Osteocyte (in vitro differentiated cells): ENCODE measurements at places on chromosomes 16 and 17. TPM values are rescaled to one million over a fixed set of nuclear protein-coding genes. Genes with fewer than 3 reads are reported as not detected.

- no peak for DNase-seq
These were observed 3.7 kb upstream of the CYBA start for GRCh38 chr16:88654363-88655052.

DNA sequence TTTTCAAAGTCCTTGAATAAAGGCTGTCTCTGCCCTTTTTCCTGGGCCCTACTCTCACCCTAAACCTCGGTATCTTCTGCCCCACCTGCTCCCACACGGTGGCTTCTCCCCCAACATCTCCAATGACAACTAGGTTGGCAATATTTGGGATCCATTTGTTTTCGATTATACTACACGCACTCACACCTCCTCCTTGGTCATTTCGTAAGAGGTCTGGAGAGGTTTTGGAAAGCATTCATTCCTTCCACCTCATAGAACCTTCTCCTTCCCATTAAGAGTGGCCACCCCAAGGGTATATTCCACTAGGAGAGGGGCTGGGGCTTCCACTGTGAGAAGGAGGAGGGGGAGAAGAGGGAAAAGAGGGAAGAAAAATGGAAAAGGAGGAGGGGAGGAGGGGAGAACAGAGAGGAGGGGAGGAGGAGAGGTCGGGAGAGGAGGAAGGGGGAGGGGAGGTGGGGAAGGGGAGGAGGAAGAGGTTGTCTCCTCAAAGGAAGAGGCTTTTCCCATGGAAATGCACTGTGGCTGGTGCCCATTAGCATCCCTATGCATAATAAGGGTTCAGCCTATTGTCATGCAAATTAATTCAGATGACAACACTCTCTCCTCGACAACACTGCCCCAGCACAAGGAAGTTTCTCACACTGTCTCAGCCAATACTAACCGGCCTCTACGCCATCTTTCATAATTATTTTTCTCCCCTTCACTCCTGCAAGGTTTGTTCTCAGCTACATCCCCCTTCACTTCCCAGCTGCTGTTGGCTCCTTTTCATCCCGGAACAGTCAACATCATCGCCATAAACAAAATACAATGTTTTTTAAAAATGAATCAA is 30.0 kb downstream of the SOX9 start:
- DNase-seq: no peak

CES4A gene
- 3.3 and 3.8 TPM in 2 replicates for total RNA-seq

DNA sequence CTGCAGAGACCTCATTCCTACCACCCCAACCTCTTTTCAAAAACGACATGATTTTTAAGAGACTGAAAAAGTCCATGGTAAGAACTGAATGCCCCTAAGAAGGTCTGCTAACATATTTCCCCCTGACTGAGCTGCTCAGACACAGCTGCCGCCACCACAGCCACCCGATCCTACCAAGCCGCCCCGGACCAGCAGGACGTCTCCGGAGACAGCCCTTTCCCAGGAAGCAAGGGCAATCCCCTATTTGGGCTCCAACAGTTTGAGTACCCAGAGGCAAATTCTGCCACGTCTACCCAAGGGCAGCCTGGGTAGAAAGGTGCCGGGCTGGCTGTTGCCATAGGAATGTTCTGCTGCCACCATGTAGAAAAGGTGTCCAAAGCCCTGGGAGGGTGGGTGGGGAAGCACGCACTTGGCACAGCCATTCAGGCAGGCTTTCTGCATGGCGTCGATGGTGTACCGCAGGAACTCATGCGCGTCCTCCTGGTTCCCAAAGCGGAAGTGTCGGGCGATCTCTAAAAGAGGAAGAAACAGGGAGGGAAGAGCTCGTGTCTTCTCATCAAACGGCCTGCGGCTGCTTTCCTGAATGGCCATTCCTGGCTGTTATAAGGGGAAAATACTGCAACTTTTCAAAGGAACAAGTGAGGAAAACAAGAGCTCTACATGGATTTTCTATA is 13.6 kb downstream of the USP36 start:
- no peak for DNase-seq

DNA sequence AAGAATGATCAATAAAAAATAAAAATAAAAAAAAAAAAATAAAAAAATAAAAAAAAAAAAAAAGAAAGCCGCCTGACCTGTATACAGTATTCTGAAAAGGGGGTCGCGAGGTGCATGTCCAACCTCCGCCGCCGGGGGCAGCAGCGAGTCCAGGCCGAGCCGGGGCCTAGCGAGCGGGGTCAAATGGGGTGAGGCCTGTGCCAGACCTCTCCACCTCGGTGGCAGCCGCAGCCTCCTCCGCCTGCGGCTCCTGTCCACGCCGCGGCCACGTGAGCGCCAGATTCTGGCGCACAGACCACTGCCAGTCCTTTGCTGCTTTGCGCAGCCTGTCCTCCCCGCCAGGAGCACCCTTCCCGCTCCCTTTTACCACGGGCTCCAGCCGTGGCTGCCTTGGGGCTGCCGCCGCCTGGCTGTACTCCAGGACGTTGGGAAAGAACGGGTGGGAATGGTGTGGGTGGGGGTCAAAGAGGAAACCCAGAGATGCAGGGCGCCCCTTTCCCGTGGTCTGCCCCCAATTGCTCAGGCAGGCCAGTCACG is 2.4 kb upstream of the BCKDK start:
- DNase-seq: peak; percentile 92

C17orf67 gene
- total RNA-seq: 1.6 and 2.4 TPM in 2 replicates

SLC25A11 gene
- total RNA-seq: 59.6 and 60.6 TPM in 2 replicates

DNA sequence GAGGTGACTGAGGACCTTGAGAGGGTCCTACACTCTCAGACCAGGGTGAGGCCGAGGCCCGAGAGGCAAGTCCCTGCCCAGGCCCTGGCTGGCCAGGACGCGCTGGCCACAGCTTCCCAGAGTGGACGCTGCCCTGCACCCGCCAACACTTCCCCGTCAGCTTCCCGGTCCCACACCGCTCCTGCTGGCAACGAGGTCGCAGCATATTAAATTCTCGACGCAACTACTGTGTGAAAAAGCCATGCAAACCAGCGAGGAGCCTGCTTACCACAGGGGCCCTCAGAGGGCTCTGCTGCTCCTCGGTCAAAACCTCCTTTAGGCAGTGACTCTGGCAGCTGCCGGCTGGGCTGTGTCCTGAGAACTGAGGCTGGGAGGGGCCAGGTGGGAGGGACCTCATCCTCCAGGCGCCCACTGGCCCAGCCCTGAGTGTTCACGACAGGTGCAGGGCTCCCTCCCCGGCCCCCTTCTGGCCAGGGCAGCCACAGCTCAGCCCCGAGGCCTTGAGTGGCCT is 2.1 kb upstream of the TEX19 start:
- DNase-seq: no peak

DNA sequence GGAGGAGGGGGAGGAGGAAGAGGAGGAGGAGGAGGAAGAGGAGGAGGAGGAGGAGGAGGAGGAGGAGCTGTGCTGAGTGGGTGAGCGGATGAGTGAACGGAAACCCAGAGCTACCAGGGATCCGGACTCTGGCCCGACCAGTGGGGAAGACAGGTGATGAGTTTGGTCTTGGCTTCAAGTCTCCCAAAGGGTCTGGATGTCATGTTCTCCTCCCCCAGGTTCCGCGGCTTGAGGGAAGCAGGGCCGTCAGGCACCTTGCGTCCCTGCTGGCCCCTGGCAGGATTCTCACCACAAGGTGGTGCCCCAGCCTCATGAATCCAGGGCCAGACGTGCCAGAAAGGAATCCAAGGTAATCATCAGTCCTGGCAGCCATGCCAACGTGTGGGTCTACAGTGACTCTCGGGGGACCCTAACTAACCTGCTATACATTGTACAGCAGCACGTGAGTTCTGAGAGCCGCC is 13.5 kb upstream of the ABAT start:
- DNase-seq: no peak

TPSD1 gene
- total RNA-seq: not detected in 2 replicates

DNA sequence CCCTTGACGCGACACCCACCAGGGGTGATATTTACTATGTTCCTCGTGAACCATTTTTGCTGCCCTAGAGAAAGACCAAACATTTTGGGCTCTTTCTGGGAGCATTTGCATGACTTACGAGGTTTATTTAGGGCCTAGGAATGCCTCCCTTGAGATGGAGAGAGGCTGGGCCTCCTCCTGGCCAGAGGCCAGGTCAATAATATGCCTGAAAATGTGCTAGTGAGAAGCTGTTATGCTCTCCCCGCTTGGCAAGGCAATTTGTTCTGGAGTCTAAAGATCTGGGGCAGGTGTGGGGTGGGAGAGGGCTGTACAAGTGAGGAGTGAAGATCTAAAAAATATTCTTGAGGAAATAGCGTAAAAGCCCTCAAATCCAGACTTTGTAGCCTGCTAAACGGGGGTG is 587.3 kb upstream of the CDH5 start:
- DNase-seq: no peak

PTX4 gene
- total RNA-seq: not detected in 2 replicates

DNAJA3 gene
- 31.1 and 33.7 TPM in 2 replicates for total RNA-seq

- no peak for DNase-seq
These were observed 239.2 kb downstream of the PRKCA start for GRCh38 chr17:66541461-66542128.

DNA sequence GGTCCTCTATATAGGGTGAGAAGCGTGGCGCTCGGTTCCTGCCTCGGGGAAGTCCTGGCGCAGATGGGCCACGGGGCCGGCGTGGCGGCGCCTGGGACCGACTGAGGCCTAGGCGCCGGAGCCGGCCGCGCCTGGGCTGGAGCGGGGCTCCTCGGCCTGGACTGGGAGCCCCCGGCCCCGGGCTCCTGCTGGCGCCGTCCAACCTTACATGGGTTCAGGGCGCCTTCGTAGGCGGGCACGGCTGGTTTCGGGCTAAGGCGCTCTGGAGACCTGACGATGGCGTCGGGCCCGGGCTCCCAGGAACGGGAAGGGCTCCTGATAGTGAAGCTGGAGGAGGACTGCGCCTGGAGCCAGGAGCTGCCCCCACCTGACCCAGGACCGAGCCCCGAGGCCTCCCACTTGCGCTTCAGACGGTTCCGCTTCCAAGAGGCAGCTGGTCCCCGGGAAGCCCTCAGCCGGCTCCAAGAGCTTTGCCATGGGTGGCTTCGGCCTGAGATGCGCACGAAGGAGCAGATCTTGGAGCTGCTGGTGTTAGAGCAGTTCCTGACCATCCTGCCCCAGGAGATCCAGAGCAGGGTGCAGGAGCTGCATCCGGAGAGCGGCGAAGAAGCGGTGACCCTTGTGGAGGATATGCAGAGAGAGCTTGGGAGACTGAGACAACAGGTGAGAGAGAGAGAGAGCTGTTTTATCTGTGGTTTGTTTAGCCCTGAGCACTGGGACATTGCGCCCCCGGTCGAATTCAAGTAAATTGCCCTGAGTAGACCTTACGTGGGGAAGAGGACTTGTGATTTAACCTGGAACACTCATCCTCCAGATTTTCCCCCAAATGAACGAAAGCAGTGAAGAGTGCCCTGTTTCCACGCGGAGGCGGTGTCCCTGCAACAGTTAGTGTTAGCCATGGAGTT is 504 bp downstream of the ZNF263 start:
- DNase-seq: no peak

KRTAP3-2 gene
- total RNA-seq: not detected in 2 replicates

- DNase-seq: no peak
These were observed 5.8 kb downstream of the HOXB3 start for GRCh38 chr17:48584223-48584741.

PRSS36 gene
- 0.67 and 0.76 TPM in 2 replicates for total RNA-seq

DNA sequence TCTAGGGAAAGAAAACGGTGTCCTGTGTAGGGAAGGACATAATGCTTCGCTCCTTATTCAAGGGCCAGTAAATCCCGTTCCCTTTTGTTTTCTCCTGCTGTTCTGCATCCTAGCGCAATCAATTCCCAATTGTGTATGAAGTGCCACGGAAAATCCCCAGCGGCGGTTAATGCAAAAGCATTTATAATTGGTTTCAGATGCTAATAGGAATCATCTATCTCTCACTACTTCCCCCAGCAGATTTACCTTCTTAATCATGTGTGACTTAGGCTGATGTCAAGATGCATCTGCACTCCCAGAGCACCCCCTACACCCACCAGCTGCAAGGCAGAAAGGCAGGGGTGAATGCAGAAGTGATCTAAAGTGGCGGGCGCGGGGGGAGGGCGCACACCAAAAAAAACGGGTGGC is 32.7 kb upstream of the SSTR2 start:
- DNase-seq: no peak

DNA sequence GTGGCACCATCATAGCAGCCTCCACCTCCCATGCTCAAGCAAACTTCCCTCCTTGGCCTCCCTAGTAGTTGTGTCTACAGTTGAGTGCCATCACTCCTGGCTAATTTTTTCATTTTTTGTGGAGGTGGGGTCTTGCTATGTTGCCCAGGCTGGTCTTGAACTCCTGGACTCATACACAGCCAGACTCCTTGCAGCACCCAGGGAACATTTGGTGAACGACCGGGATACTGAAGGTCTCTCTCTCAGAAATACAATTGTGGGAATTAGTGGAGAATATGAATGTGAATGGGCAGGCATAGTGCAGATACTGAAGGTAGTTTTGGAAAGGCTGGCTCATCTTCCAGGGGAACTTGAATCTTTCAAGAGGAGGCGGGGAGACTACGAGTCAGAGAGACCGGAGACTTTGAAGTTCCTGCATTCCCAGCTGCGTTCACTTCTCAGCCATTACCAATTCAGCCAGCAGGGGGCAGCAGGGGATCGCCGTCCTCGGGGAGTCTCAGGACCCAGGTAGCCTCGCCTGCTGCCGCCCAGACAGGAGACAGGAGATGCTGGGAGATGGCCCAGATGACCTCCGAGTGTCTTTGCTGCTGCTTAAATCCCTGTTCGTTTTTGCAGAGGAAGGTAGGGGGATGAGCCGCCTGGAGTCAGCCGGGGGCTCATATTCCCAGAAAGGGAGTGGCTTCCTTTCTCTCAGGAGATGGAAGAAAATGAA is 68.6 kb downstream of the HAPSTR1 start:
- DNase-seq: no peak

DNA sequence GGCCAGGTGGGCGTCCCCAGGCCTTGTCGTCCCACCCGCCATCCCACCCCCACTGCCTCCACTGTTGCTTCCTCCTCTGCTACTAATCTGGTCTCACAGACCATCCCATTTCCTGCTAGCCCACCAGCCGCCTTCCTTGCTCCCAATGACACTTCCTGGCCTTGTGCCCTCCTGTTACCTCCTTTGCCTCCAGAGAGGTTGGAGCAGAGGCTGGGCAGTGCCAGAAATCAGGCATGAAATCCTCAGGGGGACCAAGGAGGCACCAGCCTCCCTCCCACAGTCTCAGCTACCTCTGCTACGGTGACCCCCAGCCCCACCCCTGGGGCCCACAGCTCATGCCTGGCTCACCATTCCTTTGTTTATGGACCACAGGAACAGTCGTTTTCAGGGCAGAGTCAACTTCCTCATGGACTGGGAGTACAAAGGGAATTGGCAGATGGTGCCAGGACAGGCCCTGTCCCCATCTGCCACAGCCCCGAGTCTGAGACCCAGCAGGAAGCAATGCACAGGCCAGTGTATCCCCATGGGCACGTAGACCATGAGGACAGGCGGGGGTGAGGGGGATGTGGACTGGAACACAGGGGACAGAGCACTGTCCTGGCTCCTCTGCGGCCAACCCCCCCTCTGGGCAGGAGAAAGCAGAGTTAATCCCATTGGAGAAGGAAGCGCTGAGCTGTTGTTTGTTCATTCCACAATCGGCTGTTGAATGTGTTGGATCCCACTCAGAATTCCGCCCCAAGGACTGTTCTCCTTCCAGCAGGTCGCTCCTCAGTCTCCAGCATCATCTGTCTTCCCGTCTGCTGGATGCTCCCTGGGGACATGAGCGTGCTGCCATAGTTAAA is 2.2 kb upstream of the CDH5 start:
- DNase-seq: no peak

IL21R gene
- total RNA-seq: 0.34 and 0.40 TPM in 2 replicates

TSPOAP1 gene
- 0.05 TPM in 1 of 2 replicates, not detected in the other for total RNA-seq

HOXB2 gene
- total RNA-seq: not detected in 2 replicates
